Hypothalamus (tissue), 51 donors: ENCODE measurements at places on chromosomes 1 and 21.

DNA sequence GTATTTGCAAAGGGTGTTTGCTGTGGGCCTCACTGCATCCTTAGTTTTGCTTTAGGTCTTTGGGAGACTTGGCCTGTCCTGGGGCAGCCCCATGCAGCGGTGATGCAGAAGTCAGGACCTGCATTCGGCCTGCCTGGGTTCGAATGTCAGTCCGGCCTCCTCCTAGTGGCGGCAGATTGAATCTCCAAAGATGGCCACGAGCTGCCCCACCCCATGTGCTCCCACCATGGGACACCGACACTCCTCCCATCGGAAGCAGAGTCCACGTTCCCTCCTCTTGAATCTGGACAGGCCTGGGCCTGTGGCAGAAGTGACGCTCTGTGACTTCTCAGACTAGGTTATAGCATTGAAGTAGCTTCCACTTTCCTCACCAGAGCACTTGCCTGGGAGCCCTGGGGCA lies 16.3 kb upstream of the NPPB start:
- no peak for DNase-seq

- DNase-seq = no peak
Measured at GRCh38 chr1:6280761-6281451, 20.0 kb upstream of the GPR153 start.

DNA sequence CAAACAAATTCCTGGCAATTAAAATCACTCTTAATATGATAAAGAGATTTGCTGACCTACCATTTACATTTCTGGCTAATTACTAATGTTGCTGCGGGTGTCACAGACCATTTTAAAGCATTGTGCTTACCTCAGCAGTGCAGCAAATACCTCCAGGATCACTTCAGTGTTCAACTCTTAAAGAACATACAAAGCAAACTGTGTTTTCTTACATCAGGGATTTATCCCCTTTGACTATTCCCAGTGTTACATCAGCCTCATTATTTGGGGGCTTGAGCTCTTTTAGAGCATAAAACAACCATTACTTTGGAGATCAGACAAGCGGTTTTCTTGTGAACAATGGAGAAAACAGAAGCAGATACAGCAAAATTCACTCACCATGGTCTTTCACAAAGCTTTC lies 185.4 kb downstream of the LYPLAL1 start:
- no peak for DNase-seq

DNA sequence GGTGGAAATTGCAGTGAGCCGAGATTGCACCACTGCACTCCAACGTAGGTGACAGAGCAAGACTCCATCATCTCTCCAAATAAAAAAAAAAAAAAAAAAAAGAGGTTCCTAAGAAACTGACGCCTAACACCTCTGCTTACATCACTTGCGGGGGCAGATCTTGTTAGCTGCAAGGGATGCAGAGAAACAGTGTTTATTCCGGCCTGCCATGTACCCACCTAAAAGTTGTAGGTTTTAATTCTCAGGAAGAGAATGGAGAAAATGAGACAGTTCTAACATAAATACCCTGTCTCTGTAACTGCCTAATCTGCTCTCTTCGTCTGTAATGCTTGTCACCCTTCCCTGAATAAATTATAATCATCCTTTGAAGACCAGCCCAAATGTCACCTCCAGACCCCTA lies 9.0 kb upstream of the SRSF4 start:
- DNase-seq = no peak

DNA sequence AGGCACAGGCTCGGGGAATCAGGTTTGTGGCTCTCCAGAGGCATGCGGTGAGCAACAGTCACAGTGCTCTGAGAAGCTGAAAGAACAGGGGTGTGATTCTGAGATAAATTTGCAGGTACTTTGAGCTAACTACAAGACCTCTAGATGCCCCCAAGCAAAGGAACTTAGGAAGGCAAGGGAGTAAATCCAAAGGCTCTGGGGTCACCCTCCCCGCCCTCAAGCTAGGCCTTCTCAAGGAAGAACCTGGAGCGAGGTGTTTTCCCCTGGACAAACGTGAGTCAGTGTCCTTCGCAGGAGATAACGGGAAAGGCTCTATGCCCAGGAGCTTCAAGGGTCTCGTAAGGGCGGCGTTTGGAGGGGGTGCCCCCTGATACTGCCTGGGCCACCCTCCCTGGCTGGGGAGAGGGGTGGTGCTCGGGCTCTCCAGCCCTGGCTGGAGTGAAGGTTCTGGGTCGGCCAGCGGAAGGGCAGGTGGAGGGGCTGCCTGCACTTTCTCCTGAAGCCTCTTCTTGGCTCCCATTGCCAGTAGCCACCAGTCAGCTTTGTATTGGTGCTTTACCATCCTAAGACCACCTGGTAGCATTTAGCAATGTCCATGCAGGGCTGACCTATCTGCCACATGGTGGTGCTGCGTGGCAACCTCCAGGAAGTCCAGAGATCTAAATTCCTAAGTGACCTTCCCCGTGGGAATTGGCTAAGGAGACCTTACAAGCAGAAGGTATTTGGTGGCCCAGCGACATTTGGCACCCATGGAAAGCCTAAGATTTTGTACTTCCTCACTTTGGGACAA lies 44.0 kb downstream of the GPR161 start:
- DNase-seq = no peak

- peak; percentile 12 for DNase-seq
Measured at GRCh38 chr1:36924282-36924811, 110.0 kb downstream of the GRIK3 start.

GRCh38 chr1:213166852-213167251 lies 115.8 kb downstream of the RPS6KC1 start:
- DNase-seq = no peak

DNA sequence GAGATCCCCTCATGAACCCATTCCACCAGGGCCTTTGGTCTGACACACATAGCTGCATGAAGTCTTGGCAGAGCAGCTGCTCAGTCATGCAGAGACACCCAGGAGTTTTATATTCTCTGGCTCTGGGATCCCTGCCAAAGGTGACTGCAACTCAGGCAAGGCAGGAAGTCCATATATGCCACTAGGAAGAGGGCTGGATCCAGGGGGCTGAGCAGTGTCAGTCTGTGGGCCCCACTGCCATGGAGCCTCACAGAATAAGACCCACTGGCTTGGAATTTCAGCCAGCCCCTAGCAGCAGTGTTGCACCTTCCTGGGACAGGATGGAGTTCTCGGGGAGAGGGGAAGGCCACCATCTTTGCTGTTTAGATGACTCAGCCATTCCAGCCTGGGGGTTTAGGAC lies 199.7 kb downstream of the TBX15 start:
- DNase-seq = no peak

DNA sequence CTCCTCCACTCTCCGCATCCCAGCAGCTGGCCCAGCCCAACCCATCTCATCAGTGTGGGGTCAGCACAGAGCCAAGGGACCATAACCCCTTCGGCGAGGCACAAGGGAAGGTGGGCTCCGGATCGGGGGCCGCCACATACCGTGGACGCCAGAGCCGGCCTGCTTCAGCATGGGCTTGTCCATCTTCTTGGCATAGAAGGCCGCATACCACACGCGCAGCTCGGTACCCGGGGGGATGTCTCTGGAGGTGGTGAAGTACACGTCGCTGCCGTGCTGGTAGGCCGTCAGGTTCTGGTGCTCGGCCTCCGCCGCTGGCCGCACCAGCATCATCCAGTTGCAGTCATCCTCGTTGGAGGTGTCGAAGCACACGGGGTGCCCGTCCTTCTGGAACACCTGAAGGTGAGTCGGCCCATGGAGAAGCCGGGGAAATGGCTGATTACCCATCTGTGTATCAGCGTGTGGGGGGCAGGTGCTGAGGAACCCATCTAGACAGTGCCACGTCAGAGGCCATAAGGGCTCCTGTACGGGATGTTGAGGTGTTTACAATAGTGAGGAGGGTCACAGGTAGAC lies 24.6 kb downstream of the PRDM15 start:
- DNase-seq = no peak

DNA sequence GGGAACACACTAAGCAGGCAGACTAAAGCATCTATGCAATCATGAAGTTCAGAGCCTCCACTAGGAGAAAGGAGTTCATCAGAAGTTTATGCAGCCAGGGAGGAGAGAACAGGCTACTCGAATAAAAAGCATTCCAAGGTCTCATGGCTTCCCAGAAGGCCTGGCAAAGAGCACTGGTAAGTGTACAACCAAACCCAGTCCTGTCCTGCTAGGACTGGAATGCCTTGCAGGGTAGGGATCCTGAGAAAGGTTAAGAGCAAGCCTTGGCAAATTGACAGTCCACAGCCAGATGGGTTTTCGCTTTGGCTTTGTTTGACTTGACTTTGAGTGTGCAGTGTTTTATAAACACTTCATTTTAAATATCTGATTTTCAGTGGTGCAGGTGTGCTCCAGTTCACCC lies 133.6 kb upstream of the ATP1B1 start:
- DNase-seq = no peak

- DNase-seq = no peak
Measured at GRCh38 chr1:163528710-163529348, 207.1 kb downstream of the NUF2 start.

DNA sequence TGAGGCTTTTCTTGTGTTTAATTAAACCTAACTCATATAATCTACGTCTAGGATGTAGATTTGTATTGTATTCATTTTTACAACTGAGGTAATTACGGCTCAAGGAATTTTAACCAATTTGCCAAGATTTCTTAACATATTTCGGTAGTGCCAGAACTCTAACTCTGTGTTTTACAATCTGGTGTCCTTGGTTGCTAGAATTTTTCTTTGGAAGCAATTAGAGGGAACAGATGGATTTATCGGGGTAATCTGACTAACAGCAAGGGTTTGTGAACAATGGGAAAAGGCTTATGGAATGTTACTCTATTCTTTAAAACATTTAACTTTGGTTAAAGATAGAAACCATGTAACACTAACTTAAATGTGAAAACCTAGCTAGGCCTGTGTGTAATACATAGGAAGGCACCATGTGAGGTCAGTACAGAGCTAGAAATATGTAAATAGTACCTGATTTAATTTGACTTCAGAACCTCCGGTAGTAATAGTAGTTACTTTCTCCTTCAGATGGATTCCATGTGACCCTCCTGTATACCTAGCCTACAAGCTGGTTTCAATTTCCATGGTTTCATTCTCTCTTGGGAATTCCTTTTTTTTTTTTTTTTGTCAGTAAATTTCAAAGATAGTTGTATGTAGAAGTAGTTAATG lies 1.2 kb downstream of the MTF2 start:
- no peak for DNase-seq
